ENCODE measurements at places on chromosomes 6 and 20.
A peak's percentile ranks its signal among the peaks of the same experiment; 100 is the strongest.

DNA sequence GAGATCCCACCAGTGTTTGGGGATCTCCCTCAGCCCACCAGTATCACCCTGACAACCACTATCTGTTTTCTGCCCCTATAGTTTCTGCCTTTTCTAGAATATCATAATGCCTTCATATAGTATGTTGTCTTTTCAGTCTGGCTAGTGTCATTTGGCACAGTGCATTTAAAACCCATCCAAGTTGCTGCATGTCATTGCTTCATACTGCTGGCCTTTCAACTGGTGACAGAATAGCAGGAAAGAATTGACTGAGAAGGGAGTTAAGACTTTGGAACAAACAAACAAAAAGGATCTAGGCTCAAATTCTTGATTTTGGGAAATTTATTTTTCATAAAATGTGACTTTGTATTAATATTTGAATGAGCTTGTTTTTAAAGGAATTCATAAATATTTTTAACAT, 4.5 kb downstream of the LMBRD1 start:
- no peak for DNase-seq

DNA sequence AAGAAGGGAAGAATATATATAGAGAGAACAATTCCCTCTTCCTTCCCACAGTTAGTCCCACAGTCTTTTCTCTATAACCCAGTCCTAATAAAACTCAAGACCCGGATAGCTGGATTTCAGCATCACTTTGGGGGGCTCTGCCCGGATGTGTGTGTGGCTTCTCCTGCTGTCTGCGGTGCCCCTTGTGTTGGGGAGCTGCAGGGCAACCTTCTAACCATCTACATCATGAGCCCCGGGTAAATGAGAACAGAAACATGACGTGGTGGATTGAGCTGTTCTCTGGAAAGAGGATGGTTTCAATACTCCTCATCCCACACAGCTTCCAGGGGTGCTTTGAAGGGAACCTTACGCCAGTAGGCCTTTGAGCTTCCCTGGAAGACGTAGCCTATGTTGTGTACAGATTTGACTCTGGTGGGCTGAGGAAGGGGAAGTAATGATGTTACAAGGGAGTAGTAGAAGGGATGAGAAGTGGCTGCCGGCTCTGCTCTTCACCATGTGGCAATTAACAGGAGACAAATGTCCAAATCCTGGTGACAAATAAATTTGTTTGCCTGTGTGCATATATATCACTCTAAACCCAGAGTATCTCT, 13.5 kb upstream of the PRDM1 start:
- no peak for DNase-seq

- DNase-seq: no peak
Measured at GRCh38 chr6:63676412-63677114, 41.0 kb downstream of the PHF3 start.

DNA sequence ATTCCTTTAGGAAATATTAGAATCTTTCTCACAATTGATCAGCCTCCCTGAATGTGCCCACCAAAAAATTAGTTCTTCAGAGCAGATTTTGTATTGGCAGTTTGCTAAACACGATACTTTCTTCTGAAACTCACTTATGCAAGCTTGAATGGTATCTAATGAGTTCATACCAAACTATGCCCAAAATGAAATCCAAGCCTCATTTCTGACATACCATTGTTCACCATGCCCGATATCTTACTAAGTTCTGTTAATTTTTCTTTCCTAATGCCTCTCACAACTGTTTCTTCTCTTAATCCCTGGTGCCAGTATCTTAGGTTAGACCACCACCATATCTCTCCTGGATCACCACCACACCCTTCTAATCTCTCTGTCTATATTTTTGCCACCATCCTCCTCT, 755.9 kb downstream of the KIF16B start:
- no peak for DNase-seq

DNA sequence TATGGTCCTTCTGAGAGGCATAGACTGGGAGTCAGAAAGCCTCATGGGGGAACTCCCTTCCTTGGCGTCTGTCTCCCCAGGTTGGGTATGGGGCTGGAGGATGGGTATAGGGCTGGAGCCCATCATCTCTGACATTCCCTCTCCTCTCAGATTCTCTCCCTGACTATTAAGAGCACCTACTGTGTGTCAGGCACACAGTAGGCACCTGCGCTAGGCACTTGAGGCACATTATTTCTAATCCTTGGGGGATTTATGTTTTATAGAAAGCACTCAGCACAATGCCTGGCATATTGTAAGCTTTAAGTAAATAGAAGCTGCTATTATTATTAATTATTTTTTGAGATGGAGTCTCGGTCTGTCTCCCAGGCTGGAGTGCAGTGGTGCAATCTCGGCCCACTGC, 76.3 kb downstream of the CD40 start:
- DNase-seq: no peak

GRCh38 chr6:78605909-78606446, 261.4 kb upstream of the IRAK1BP1 start:
- DNase-seq: peak; percentile 73

DNA sequence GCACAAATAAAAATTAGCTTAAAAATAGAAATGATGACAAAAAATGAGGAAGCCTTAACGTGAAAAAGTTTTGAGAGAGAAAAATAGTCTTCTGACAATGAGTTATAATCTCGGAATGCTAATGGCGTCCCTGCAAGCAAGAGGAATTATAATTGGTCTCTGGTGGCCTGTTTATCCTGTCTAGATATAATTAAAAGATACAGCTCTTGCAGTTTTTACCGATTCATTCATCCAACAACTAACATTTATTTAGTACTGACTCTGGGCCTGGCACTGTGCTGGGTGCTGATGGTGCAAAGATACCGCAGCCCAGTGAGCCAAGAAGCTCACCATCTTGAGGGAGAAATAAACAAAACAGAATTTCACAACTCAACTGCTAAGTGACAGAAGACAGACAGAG, 31.6 kb upstream of the ANKRD60 start:
- DNase-seq: no peak

DNA sequence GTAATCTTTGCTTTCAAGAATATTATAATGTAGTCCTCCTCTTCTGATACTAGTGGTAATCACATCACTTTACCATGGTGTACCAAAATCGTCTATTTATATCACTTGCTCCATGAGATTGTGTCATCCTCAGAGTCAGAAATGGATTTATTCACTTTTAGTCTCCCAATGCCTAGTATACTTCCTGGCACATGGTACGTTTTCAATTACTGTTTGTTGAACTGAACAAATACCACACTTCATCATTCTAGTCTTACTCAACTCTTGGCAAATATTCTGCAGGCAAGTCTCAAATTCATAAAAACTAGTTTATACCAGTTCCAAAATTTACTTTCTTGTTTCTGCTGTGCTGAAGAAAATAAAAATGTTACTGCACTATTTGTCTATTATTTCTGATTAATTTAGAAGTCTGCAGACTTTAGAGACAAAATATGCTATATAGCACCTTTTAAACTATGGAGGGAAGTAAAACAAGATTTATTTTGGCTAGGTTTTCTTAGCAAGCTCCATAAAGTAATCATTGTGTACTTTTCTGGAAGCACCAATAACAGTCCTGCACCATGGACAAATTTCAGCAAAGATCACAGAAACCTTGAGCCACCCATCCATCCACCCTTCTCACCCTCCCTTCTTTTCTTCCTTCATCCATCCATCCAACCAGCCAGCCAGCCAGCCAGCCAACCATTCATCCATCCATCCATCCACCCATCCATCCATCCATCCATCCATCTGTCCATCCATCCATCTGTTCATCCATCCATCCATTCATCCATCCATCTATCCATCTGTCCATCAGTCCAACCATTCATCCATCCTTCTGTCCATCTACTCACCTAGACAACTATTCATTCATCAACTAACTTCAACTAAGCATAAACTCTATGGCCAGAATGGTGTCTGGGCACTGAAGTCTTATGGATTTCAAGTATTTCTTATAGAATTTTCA, 102.1 kb upstream of the STMND1 start:
- peak; percentile 73 for DNase-seq

- no peak for DNase-seq
Measured at GRCh38 chr20:25019381-25020155, 27.0 kb upstream of the APMAP start.

- DNase-seq: no peak
Measured at GRCh38 chr20:14193885-14194284, 143.5 kb downstream of the FLRT3 start.

GRCh38 chr20:57807401-57808263, 97.8 kb upstream of the PMEPA1 start:
- no peak for DNase-seq

DNA sequence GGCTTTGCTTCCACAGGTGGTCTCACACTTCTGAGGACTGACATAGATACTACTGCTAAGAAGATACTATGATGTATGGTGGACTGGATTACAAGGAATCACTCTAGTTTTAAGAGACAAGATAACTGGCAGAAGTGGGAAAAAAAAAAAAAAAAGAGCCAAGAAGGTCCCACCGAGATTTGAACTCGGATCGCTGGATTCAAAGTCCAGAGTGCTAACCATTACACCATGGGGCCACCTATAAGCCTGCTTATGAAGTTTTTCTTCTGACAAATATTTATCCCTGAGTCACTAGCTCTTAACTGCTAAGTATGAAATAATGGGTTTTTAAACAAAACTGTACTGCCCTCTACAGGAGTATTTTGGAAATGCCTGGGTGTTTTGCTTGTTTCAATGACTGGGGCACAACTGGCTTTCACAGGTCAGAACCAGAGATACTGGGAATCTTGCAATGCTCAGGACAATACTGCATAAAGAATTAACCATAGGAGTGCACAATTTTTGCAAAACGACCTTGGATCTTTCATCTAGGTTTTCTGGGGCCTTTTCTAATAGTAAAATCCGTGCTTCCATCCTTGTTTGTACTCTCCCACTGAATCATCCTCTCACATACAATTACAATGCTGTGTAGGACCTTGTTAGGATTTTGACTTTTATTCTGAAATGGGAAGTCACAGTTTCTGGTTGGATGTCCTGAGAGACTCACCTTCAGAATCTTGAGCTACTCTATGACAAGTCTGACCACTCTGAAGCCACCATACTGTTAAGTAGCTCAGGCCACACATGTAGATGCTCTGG, 116.3 kb downstream of the OR2B2 start:
- DNase-seq: peak; percentile 84

GRCh38 chr6:144955859-144956258, 670.7 kb downstream of the UTRN start:
- DNase-seq: no peak

- DNase-seq: no peak
Measured at GRCh38 chr20:46610145-46610544, 41.1 kb downstream of the SLC13A3 start.

- no peak for DNase-seq
Measured at GRCh38 chr20:62353289-62354030, 13.7 kb downstream of the LAMA5 start.

- no peak for DNase-seq
Measured at GRCh38 chr6:14373648-14374437, 256.3 kb downstream of the CD83 start.

DNA sequence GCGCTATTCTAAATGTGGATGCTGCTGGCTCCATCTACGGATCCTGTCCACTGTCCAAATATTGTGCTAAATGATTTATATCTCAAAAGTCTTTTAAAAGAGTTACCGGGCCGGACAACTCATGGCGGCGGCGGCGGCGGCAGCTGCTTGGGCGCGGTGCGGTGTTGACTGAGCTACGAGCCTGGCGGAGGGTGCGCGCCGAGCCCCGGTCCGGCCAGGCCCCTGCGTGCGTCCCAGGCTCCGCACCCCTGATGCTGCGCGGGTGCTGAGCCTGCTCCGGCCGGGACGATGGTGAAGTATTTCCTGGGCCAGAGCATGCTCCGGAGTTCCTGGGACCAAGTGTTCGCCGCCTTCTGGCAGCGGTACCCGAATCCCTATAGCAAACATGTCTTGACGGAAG, 303.4 kb downstream of the CENPW start:
- DNase-seq: no peak

GRCh38 chr20:25203871-25204320, 8.4 kb downstream of the ENTPD6 start:
- DNase-seq: no peak

GRCh38 chr6:126812010-126812409, 306.5 kb upstream of the RSPO3 start:
- no peak for DNase-seq

GRCh38 chr20:43151256-43151655, 38.5 kb downstream of the PTPRT start:
- no peak for DNase-seq

- no peak for DNase-seq
Measured at GRCh38 chr6:53899512-53899911, 104.7 kb downstream of the LRRC1 start.

DNA sequence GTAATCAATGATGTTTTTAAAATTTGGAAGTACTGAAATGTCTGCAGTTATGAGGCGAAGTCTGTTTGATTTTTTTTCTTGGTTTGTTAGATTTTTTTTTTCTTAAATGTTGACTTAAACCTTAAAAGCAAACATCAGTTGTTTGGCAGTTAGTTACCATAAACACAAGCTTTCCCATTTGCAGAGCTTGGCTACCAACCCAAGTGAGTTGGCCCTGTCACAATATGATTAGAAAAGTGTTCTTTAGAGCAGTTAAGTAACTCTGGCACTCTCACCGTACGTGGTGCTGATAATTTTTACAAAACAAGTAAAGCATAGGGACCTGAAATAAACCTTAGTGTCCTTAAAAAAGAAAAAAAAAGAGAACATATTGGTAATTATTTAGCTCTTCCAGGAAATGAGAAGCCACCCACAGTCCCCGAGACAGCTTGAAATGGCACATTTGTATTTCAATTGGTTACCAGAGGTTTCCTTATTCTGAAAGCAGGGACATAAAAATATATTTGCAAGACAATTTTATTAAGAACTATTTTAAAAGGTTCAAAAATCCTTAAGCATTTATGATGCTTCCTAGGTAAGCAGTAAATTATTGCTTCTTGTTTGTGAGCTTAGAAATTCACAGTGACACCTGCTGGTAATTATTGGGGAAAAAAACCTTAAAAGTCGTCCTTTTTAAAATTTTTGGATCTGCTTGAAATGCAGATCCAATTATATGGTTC, 3.9 kb downstream of the HEY2 start:
- DNase-seq: no peak

GRCh38 chr6:115753446-115753845, 307.2 kb downstream of the FRK start:
- no peak for DNase-seq

DNA sequence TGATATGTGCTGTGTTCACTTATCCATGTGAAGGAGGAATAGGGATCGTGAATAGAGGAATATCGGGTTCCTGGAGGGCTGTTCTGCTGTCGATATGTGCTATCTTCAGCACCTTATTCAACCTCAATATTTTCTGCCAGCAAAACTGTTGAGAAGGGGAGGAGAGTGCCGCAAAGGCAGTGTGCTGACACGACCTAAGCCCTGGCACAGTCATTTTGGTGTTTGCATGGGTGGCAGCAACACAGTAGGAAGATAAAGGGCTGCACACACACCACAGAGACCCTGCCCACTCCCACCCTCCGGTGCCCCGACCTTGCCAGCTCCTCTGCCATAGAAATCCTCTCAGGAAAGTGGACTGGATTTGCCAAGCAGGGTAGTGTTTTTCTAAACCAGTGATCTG, 47.0 kb downstream of the ZDHHC14 start:
- no peak for DNase-seq

DNA sequence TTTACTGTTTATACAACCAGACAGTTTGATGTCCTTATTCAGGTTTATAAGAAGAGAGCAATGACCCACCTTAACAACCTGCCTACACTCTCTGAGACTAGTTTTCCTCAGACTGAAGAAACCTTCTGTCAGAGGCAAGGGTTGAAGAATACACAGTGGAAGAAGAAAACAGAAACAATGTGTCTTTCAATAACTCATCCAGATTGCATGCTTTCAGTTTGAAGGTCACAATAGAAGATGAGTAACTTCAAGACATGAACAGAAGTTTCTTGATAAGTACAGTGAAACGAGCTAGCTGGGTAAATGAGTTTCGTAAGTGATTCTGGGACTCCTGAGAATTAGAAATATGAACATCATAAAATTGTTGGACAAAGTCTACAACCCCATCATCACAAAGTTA, 141.7 kb downstream of the STXBP5 start:
- DNase-seq: no peak

Data from GM04504 (cell line).